Stimulated activated CD4-positive, alpha-beta T cell treated with anti-CD3 and anti-CD28 coated beads, Interleukin-2, amount 100 ng/mL, for 24 hours (primary cell): ENCODE measurements at places on chromosomes 4 and X.

DNA sequence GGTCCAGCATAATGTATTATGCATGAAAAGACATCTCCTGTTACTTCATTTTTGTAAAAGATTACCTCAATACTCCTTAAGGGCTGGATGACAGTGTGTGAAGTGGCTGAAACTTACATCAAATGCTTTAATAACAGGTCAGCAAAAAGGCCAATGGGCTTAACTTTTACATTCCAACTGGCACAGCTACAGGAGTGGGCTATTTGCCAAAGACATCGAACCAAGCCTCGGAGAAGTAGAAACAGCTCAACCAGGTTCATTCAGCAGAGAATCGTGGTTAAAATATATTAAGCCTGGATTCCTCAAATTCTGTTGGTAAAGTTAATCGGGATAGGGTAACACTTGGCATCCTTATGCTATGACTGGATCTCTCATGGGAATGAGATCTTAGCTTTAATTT is 639.7 kb downstream of the TRIML1 start:
- DNase-seq, result no peak

DNA sequence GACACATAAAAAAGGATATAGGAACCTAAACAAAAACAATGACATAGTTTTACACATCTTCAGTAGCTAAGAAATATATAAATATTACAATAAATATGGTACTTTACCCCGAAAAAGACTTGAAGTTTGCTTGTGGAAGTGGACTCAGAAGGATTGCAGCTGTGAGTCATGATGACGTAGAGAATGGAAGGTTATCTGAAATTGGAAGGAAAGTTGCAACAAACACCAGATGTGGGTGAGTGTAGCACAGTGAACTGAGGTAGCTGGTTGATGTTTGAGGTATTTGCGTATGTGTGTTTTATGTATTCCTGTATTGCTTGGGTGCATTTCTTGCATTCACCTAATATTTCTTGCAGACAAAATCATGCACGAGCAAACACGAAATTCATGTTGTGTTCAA is 113.0 kb downstream of the ARX start:
- no peak for DNase-seq

- no peak for DNase-seq
Measured at GRCh38 chr4:24604558-24605214, 20.3 kb upstream of the DHX15 start.

DNA sequence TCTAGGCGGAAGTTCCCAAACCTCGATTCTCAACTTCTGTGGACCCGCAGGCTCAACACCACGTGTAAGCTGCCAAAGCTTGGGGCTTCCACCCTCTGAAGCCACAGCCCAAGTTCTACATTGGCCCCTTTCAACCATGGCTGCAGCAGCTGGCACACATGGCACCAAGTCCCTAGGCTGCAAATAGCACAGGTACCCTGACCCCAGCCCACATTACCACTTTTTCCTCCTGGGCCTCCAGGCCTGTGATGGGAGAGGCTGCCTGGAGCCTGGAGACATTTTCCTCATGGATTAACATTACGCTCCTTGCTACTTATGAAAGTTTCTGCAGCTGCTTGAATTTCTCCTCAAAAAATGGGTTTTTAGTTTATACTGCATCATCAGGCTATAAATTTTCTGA is 479.5 kb downstream of the PCDH7 start:
- no peak for DNase-seq

DNA sequence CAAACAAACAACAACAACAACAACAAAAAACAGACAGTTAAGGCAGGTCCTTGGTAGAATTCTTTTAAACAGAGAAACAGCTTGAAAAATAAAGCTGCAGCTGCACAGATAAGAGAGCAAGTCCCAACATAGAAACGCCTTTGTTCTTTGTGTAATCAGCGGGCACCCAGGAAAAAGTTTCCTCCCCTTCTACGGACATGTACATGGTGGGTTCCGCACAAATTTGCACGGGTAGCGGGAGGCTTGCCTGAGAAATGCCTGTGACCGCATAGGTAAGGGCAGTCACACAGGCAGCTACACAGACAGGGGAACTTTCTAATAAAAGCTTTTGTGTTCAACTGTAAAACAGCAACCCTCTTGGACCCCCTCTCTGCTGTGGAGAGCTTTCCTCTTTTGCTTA is 25.7 kb upstream of the CT47A1 start:
- DNase-seq, result no peak
